T-helper 17 cell (primary cell): ENCODE measurements at places on chromosomes 11 and 22.
A peak's percentile ranks its signal among the peaks of the same experiment; 100 is the strongest.

DNA sequence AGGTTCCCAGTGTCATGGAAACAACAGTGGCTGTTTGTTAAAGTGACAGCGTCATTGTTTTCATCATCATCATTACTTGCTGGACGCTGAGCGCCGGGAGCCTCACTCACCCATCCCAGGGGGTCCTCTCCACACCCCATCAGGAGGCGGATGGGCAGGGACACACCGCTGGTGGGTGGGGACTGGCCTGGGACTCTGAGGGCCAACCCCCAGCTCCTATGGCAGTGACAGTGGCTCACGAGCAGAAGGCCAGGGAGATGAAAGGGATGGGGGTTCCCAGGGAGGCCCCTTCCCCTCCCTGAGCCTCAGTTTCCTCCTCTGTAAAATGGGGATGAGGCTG is 76.6 kb upstream of the PRR5 start:
- no peak for DNase-seq

DNA sequence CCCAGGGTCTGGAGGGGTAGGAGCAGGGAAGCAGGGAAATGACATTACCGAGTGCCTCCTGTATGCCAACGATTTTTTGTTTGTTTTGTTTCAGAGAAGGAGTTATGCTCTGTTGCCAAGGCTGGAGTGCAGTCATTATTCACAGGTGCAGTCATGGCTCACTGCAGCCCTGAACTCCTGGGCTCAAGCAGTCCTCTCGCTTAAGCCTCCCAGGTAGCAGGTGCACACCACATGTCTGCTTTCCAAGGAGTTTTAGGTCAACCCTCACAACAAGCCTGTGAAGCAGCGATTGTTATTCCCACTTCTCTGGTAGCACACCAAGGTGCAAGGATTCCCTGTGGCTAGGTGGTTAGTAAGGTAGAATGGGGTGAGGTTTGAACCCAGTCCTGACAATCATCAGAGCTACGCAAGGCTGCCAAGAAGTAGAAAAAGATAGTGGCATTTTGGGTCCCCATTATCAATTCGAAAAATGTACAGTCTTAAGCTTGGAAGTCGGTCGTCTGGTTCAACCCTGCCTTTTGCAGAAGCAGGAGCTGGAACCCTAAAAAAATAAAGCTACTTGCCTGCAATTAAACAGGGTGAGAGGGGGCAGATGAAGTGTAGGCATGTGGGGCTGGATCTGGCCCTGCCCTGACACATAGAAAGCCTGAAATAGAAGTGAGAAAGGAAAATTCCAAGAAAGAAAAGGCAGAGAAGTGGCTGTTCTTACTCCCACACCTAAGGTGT is 9.1 kb downstream of the UCP3 start:
- no peak for DNase-seq

DNA sequence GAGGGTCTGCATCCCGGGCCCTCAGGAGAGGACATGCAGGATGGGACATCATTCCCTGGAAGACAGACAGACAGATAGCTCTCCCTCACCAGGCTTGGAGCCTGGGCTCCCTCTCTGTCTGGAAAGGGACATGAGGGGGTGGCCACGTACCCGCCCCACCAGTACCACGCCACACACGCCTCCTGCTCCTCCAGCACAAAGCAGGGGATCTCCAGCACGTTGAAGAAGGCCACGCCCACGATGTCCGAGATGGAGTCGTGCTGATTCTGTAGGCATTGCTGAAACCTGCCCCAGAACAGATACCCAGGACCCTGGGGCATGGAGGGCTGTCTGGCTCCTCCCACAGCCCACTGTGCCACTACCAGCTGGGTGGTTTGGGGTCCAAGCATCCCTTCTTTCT is 2.2 kb downstream of the PLA2G3 start:
- DNase-seq: no peak

- no peak for DNase-seq
Measured at GRCh38 chr22:24282401-24282800, 11.8 kb downstream of the SPECC1L start.

DNA sequence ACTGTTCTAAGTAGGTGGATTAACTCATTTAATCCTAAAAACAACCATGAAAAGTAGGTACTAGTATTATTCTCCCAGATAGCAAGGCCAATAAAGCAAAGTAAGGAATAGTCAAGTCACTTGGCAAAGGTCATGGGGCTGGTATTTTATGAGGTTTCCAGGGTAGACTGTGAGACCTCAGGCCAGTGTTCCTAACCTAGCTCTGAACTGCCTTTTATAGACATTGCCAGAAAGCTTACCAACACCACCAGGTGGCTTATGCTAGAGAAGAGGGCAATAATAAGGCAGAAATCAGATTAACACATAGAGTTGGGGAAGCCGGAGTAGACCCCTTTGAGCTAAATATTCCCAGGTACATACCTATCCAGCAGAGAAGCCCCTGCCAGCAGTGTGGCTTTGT is 490.9 kb upstream of the TENM4 start:
- DNase-seq: no peak

- no peak for DNase-seq
Measured at GRCh38 chr11:26204101-26204500, 127.8 kb upstream of the ANO3 start.

DNA sequence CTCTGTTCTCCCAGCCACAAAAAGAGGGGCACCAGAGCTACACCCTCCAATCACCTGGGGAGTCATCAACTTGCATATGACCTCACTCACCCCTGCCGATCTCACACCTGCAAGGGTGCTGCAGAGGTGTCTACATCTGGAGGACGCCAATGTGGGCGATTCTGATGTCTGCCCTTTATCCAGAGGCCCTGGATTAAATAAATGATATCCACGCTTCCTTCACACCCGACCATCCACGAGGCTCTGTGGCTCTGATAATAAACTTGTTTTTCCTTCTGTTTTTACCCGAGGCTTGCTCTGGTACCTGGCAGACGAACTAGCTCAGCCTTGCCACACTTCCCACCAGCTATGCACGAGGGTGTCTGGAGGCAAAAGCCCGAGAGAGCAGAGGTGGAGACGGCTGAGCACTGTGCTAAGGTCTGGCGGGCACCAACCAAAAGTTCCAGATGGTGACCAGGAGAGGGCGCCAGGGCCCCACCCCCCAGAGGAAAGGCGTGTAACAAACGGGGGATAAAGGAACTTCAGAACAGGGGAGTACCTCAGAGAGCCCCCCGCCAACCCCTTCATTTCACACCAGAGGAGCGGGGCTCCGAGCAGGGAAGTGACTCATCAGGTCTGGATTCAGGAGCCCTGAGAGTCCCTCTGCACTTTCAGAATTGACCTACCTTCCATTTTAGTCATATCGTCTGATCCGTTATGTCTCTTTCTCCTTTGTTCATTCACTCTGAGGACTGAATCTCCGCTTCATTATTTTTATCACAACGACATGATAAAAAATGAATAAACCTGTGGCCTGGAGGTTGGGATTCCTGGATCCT is 13.5 kb downstream of the SCN3B start:
- DNase-seq: no peak

GRCh38 chr11:30465192-30465591 is 121.0 kb downstream of the MPPED2 start:
- DNase-seq: no peak

GRCh38 chr11:83711106-83711527 is 424.9 kb upstream of the CCDC90B start:
- DNase-seq: no peak

- DNase-seq: no peak
Measured at GRCh38 chr11:34267417-34267816, 90.4 kb downstream of the ABTB2 start.

- no peak for DNase-seq
Measured at GRCh38 chr11:66459138-66459778, 7.4 kb upstream of the PELI3 start.

GRCh38 chr11:44572884-44573283 is 7.4 kb downstream of the CD82 start:
- DNase-seq: peak; percentile 35

- DNase-seq: no peak
Measured at GRCh38 chr22:17734187-17734586, 40.1 kb downstream of the BID start.

DNA sequence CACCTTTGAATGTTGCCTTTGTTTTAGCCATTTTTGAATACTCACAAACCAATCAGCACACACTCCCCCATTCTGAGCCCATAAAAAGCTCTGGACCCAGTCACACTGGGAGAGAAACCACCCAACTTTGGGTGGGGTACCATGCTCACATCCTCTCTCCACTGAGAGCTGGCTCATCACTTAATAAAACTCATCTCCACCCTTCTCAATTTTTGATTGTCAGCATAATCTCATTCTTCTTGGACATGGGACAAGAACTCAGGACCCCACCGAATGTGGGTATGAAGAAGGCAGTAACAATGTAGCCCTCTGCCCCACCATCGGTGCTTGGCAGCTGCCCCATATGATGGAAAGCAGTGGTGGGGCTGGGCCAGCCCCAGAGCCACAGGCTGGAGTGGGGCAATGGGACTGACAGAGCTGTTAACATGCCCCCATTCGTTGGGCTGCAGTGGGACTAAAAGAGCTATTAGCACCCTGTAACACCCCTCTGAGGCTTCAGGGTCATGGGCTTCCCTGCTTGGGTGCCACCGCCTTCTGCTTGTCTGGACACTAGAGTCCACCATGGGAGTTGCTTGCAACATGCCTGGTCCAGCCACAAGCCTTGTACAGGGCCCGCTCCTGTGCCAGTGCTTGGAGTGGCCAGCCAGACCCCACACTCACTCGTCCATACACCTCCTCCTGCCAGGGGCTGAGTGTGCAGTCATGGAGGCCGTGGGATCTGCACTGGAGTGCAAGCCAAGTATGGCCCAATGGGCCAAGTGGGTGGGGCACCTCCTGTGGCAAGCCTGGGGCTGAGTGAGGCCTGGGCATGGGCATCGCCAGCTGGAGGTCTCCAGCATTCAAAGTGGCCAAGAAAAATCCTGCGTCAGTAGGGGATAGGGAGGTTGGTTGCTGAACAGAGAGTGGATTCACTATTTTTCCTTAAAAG is 471.1 kb downstream of the TBC1D22A start:
- DNase-seq: no peak

DNA sequence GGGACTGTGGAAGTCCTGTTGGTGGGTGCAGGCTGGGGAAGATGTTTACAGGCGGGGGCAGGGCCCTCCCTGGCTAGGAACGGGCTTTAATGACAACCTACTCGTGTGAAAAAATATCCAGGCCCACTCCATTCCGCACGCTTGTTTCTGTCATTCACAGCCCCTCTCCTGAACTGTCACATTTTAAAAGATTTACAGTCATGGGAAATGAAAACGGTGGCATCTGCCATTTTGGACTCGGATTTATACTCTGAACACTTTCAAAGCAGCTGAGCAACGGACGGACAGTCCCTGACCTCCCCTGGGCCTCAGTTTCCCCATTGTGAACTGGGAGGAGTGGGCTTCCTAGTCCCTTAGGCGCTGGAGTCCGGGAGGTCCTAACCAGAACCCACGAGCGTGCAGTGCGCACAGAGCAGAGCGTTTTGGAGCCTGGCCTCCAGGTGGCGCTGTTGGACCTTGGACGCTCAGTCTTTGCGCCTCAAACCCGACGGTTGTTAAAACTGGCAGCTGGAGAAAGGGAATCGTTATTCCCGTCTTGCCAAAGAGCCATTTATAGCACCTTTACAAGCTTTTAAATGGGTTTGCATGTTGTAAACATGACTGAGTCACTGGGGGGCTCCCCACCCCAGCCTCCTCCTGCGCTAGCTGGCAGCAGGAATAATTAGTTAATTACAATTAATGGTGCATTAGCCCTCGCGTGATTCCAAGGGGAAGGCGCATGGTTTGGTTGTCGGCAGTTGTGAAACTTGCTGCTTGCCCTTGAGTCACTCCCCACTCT is 75.3 kb downstream of the FBLN1 start:
- DNase-seq: peak; percentile 68

GRCh38 chr22:28310299-28310698 is 369.3 kb downstream of the TTC28 start:
- no peak for DNase-seq

GRCh38 chr11:44950625-44951476 is at the start of gene TP53I11:
TSS of gene TP53I11 (minus strand) at chr11:44950883. CDS start at chr11:44938335, 12,548 bp downstream.
- peak; percentile 40 for DNase-seq
